ENCODE measurements at places on chromosomes 3 and 15.
A peak's percentile ranks its signal among the peaks of the same experiment; 100 is the strongest.

DNA sequence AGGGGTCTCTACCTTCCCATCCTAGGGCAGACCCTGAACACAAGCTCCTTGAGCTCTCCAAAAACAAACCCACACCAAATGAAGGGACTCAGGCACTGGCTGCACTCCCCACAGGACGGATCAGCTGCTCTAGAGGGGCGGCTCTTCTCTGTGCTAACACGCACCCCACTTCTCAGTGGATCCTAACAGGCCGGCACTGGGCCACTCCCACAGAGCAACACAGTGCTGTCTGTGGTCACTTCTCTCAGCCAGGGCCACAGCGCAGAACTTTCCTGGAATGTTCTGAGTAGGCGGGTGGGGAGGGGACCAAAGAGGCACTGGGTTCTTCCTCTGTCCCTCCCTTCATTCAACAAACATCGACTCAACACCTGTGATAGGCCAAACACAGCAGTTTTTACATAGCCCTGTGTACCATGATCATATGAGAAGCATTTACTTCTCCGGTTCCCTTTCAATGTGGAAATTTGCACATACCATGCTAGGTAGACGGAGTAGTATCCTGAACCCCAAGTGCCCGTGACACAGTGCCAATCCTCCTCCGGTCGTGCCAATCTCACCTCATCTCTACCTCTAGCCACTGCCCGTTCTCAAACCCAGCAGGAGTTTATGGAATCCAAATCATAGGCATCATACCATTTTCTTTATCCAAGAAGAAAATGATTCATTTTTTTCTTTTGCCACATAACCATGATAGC, 98.1 kb downstream of the LRIG1 start:
- no peak for DNase-seq

DNA sequence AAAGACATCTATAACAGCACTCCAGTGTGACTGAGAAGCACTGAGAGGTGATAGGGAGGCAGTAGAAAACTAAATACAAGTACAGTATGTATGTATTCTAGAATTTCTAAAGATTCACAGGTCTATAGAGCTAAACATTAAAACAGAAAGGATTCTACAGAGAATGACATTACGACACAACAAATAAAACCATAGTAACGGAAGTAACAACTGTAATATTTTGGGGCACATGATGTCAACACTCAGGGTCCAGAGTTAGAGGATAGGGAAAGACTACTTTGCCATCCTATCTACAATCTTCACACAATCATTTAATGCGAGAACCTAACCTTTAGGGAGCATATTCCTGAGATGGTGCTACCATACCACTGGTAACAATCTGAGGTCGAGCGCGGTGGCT, 13.6 kb downstream of the UBXN7 start:
- DNase-seq: no peak

GRCh38 chr3:17195192-17195611, 310.4 kb downstream of the PLCL2 start:
- no peak for DNase-seq

DNA sequence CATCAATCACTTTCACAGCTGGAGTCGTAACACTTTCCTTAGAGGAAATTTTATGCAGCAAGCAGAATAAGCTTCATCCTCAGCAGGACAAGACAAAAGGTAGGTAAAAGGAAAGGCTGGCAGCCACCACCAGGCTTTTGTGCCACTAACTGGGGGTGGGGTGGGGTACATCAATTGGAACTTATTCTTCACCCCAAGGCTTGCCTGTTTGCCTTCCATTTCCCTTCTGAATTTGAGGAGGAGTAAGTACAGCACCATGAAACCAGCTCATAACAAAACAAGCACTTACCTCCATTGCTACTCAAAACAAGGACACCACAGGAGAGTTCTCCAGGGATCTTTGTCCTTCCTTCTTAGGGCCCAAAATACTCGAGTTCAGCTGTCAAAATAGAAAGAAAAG, 296.8 kb downstream of the ARRDC4 start:
- DNase-seq: no peak

- no peak for DNase-seq
These were observed 13.8 kb downstream of the CLDN18 start for GRCh38 chr3:138023754-138024153.

GRCh38 chr15:33724321-33725036, 243.8 kb upstream of the CHRM5 start:
- no peak for DNase-seq

DNA sequence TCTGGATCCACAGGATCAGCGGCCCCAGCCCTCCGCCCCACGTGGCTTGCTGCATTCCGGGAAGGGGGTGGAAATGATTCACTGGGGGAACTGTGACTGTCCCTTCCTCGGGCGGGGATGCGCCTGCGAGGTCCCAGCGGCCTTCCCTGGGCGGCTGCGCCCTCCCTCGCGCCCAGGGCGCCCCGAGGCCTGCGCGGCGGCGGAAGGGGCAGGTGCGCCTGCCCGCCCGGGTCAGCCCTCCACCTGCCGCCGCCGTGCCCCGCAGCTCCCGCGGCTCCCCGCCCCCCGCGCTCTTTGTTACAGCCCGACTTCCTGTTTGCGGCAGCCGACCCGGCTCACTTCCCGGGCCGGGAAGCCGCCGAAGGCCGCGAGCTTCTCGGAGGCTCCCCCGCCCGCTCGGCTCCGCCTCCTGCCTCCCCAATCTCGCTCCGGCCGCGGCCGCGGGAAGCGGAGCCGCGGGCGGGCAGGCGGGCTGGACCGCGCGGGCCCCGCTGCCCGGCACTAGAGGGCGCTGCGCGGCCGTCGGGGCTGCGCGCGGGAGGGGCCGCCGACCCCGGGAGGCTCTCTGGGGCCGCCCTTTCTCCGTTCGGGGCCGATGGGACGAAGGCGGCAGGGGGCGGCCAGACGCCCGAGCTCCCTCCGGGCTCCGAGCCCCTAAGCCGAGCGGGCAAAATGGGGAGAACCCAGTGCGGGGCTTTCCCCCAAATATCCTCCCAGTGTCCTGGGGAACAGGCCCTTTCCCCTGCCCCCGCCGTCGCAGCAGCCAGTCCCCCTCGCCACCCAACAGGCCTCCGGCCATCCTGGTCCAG, 11.5 kb upstream of the CHAC1 start:
- DNase-seq: no peak

- DNase-seq: no peak
These were observed 2.5 kb upstream of the RAB7A start for GRCh38 chr3:128723477-128723876.

GRCh38 chr3:123448536-123449101, at the start of gene ADCY5:
ADCY5 (minus strand) TSS chr3:123449090; CDS start chr3:123448545, 545 bp downstream.
- DNase-seq: no peak

GRCh38 chr3:177657243-177657642, 460.0 kb upstream of the TBL1XR1 start:
- DNase-seq: peak; percentile 60

DNA sequence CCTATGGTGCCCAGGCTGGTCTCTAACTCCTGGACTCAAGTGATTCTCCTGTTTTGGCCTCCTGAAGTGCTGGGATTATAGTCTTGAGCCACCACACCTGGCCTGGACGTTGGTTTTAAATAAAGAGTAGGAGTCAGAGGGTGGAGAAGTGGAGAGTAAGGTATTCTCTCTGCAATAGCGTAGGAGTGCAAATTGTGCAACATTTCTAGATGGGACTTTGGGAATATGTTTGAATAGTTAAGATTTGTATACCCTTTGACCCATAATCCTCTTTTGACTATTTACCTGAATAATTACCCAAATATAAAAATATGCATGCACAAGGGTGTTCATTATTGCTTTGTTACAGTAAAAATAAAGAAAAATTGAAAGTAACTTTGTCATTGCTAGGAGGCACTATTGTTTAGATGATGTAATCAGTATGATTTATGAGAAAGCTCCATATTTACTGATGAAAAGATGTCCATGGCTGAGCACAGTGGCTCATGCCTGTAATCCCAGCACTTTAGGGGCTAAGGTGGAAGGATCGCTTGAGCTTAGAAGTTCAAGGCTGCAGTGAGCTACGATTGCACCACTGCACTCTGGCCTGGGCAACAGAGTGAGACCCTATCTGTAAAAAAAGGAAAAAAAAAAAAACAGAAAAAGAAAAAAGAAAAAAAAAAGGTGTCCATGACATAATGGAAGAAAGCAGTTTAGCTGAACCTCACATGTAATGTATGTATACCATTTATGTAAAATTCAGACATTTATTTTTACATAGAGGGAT, 15.1 kb upstream of the XYLB start:
- no peak for DNase-seq

- no peak for DNase-seq
These were observed 19.3 kb downstream of the IGF1R start for GRCh38 chr15:98667521-98668179.

- no peak for DNase-seq
These were observed 411 bp upstream of the PPP2R3A start for GRCh38 chr3:135965129-135965505.

GRCh38 chr3:156792114-156792513, 34.0 kb upstream of the LEKR1 start:
- DNase-seq: no peak

GRCh38 chr3:46477145-46477544, 12.4 kb upstream of the LTF start:
- DNase-seq: no peak

- DNase-seq: no peak
These were observed 9.2 kb upstream of the MME start for GRCh38 chr3:155070932-155071387.

GRCh38 chr15:87591582-87591981, 665.0 kb downstream of the NTRK3 start:
- no peak for DNase-seq

- no peak for DNase-seq
These were observed 16.2 kb upstream of the BAHD1 start for GRCh38 chr15:40424483-40425115.

DNA sequence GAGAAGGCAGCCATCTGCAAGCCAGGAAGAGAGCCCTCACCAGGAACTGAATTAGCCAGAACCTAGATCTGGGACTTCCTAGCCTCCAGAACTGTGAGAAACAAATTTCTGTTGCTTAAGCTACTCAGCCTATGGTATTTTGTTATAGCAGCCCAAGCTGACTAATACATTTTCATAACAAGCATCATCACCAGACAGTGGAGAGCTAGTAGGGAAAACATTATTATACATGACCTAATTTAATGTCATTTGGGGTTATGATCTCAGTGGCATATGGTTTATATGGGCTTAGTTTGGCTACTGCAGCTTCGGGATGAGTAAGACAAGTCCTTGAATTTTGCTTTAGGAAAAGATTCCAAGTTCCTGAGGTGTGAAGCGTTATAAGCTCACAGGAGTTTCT, 35.6 kb downstream of the LNP1 start:
- no peak for DNase-seq

GRCh38 chr3:177300039-177300833, 103.0 kb upstream of the TBL1XR1 start:
- no peak for DNase-seq

- DNase-seq: no peak
These were observed 17.7 kb downstream of the ZNF654 start for GRCh38 chr3:88076712-88077111.

GRCh38 chr15:56286213-56286612, 42.5 kb upstream of the RFX7 start:
- no peak for DNase-seq

GRCh38 chr3:169954142-169954756, 12.4 kb upstream of the SEC62 start:
- no peak for DNase-seq

GRCh38 chr3:138332472-138333073, 2.9 kb upstream of the NME9 start:
- DNase-seq: no peak

- no peak for DNase-seq
These were observed 4.4 kb downstream of the ITIH3 start for GRCh38 chr3:52798978-52799476.

- DNase-seq: no peak
These were observed 160.3 kb downstream of the MTHFS start for GRCh38 chr15:79736435-79737000.

GRCh38 chr3:37946531-37946889, 44.1 kb upstream of the VILL start:
- DNase-seq: no peak

GRCh38 chr15:26129852-26130251, 266.7 kb upstream of the ATP10A start:
- DNase-seq: no peak

DNA sequence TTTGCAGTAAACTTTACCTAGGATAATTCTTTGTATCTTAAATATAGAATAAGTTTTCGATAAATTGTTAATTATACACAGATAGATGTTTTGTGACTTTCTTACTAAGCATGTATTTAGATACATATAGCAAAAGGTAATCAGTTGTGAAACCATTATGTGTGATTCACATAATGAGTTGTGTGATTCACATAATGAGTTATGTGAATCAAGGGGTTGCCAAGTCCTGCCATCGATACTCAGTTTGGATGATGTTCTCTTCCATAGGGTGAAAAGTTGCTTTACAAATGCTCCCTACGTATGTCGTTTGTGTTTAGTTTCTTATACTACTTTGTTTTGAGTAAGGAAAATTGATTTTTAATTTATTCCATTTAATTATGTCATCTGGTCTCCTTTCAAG, 682.1 kb downstream of the MECOM start:
- no peak for DNase-seq

DNA sequence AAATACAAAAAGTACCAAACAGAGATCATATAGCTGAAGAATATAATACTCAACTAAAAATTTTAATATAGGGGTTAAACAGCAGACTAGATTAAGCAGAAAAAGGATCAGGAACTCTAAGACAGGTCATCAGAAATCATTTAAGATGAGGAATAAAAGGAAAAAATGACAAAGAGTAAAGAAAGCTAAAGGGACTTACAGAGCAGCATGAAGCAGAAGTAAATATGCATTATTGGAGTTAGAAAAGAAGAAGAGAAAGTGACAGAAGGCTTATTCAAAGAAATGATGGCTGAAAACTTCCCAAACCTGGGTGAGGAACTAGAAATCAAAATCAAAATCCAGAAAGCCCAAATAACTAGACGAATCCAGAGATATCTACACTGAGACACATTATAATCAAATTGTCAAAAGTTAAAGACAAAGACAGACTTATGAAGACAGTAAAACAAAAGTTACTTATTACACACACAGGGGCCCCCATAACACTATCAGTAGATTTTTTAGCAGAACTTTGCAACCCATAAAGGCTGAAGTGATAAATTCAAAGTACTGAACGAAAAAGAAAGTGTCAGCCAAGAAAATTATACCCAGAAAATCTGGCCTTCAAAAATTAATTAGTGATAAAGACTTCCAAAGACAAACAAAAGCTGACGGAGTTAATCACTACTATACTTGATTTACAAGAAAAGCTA, 95.6 kb downstream of the SCAPER start:
- DNase-seq: no peak

DNA sequence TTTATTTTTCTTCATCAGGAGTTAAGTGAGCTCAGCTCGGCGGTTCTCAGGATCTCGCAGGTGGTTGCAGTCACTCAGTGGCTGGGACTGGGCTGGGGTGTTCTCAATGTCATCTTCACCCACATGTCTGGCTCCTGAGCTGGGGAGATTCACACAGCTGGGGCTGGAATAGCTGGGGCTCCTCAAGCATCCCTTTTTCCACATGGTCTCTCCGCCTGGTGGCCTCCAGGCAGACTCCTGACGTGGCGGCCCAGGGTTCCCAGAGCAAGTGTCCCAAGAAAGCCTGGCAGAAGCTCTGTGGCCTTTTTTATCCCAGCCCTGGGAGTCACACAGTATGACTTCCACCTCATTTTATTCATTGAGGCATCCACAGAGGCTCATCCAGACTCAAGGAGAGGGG, 84.1 kb upstream of the ANKRD34C start:
- no peak for DNase-seq

All from NCI-H1436 treated with DMSO at 0.1 percent for 48 hours (cell line).